ENCODE measurements at places on chromosomes 16 and 17. TPM values are rescaled to one million over a fixed set of nuclear protein-coding genes. Genes with fewer than 3 reads are reported as not detected.

The NPW gene
- total RNA-seq: not detected

The CCDC78 gene
- 1.8 TPM for total RNA-seq

The ARHGDIG gene
- 1.6 TPM for total RNA-seq

The RCVRN gene
- not detected for total RNA-seq

The MILR1 gene
- 52.5 TPM for total RNA-seq

The NACA2 gene
- total RNA-seq: not detected

The FOXC2 gene
- total RNA-seq: not detected

The OTOP2 gene
- not detected for total RNA-seq

The SLFN12 gene
- 58.1 TPM for total RNA-seq

The SOCS1 gene
- total RNA-seq: 5.6 TPM

The ZNF423 gene
- total RNA-seq: 13.5 TPM
